ENCODE measurements at places on chromosomes 13 and 19. TPM values are rescaled to one million over a fixed set of nuclear protein-coding genes. Genes with fewer than 3 reads are reported as not detected.

ZNF576 gene
- 14.2 TPM for total RNA-seq

TEX26 gene
- not detected for total RNA-seq

SYCN gene
- total RNA-seq, result not detected

OLFM4 gene
- total RNA-seq, result 0.15 TPM

PRRG2 gene
- 3.8 TPM for total RNA-seq

GNG7 gene
- 0.68 TPM for total RNA-seq

CYSLTR2 gene
- total RNA-seq, result 0.10 TPM

FSD1 gene
- not detected for total RNA-seq

AMER2 gene
- 0.87 TPM for total RNA-seq

ZNF534 gene
- total RNA-seq, result 0.18 TPM

NXNL1 gene
- total RNA-seq, result not detected

OR7C1 gene
- 0.02 TPM for total RNA-seq

TTC9B gene
- total RNA-seq, result not detected

KIR2DL1 gene
- total RNA-seq, result not detected

RNF225 gene
- not detected for total RNA-seq

LENG9 gene
- total RNA-seq, result 4.9 TPM

KRTDAP gene
- total RNA-seq, result not detected

NCAN gene
- not detected for total RNA-seq

KLK3 gene
- not detected for total RNA-seq

EID2B gene
- 0.91 TPM for total RNA-seq

CLPTM1 gene
- total RNA-seq, result 116 TPM

KLC3 gene
- total RNA-seq, result 2.7 TPM

KLK14 gene
- not detected for total RNA-seq

RXFP2 gene
- total RNA-seq, result 0.42 TPM

MATK gene
- not detected for total RNA-seq

SPINT2 gene
- total RNA-seq, result 1.8 TPM

MAP2K7 gene
- 17.7 TPM for total RNA-seq
